Activated naive CD8-positive, alpha-beta T cell treated with anti-CD3 and anti-CD28 coated beads, Interleukin-2, amount 50 U/mL, for 16 hours (primary cell): ENCODE measurements at places on chromosomes 12 and 14.

GRCh38 chr12:103373088-103373523 lies 122.7 kb downstream of the C12orf42 start:
- no peak for DNase-seq

DNA sequence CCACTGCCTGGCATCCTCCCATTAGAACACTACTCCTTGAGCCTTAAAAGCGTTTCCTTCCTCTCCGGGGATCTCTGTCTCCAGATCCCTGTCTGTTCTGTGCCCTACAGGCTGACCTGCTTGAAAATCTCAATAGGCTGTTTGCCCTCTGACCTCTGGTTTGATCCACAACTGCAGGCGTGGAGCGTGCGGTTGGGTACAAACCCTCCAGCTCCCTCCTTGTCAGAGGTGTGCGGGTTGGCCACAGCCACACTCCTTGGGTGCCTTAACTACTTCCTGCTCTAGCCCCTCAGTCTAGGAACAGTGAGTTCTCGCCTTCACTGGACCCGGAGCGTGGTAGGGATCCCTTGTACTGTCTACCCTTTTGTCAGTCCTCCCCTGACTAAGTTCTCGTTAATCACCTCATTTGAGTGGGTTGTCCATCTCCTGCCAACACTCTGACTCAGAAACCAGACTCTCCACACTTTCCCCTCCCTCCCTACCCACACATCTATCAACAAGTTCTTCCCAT lies 33.1 kb downstream of the CMKLR1 start:
- DNase-seq: no peak

DNA sequence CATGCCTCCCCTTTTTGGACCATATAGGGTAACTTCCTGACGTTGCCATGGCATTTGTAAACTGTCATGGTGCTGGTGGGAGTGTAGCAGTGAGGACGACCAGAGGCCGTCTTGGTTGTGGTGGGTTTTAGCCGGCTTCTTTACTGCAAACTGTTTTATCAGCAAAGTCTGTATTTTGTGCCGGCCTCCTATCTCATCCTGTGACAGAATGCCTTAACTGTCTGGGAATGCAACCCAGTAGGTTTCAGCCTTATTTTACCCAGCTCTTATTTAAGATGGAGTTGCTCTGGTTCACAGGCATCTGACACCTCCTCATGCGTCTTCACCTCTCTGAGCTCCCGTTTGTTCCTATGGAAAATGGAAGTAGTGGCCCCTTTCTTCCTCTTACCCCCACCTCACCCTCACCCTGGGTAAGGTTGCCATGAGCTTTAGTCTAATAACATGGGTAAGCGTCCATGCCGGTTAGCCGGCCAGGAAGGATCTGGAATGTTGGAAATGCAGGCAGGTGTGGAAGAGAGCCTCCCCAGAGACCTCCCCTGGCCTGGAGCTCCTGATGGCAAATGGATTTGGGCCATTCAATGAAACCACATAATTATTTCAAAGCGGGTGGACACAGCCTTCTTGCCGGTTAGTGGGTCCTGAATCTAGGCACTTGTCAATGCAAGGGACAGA lies 18.6 kb downstream of the HHIPL1 start:
- DNase-seq: no peak

DNA sequence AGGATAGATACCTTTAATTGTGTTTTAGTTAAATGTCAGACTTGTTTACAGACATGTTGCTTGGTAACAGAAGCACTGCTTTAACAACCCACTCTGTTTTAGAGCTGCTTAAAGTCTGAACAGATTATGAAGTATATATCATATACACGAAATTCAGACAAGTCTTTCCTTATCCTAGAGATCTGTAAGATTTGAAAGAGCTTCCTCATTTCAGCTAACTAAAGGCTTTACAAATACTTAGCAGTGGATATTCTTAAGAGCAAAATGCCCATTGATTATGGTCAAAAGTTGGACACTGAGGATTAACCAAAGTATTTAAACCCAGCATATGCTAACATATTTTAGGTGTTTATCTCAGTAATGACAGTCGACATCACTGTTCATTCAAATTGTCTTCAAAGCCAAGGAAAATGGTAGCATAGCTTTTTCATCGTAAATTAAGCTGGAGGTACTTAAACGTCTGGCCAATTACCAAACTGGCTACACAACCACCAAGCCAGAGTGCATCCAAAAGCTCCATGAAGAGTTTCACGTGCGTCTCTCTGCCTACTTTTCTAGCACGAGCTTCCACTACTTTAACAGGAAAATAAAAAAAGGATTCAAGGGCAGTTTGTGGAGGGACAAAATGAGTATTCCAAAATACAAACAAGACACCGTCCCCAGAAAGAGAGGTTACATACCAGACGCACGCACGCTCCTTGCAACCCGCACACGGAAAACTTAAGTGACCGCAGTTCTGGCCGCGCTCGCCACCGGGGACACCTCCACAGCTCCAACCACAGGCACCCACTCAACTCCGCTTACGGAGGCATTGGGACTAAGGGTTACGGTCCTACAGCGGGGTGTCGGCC lies 565 bp downstream of the CEP83 start:
- DNase-seq: no peak

DNA sequence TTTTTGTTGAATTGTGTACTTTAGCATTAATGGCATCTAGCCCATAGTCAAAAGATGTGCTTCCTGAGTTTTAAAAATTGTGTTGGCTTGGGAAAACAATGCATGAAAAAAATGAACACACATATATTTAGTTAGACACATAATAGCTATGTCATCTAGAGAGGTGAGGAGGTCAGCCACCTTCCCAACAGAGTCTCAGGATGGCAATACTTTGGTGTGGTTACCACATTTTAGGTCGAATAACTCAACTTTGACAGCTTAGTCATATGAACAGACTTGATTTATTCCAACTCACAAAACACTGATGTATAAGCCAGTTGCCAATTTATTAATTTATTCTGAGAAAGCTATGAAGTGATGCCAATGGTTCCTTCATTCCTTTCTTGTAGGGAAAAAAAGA lies 114.0 kb downstream of the ETNK1 start:
- DNase-seq: no peak

DNA sequence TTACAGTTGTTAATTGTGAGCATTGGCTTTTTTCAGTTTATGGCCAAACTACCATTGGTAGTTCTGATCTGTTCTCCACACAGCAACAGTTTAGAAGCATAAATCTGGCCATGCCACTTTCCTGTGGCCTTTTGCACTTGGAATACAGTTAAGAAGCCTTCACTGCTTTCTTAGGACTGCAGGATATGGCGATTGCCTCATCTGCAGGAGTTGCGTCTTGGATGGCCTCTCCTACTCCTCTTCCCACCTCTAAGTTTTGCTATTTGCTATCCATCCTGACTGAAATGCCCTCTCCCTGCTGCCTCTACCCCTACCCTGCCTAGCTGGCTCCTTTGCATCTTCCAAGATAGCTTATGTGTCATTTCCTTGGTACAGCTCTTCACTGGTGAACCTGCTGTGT lies 12.8 kb upstream of the BMAL2 start:
- no peak for DNase-seq

GRCh38 chr14:75224561-75224960 lies 48.1 kb upstream of the TMED10 start:
- no peak for DNase-seq

DNA sequence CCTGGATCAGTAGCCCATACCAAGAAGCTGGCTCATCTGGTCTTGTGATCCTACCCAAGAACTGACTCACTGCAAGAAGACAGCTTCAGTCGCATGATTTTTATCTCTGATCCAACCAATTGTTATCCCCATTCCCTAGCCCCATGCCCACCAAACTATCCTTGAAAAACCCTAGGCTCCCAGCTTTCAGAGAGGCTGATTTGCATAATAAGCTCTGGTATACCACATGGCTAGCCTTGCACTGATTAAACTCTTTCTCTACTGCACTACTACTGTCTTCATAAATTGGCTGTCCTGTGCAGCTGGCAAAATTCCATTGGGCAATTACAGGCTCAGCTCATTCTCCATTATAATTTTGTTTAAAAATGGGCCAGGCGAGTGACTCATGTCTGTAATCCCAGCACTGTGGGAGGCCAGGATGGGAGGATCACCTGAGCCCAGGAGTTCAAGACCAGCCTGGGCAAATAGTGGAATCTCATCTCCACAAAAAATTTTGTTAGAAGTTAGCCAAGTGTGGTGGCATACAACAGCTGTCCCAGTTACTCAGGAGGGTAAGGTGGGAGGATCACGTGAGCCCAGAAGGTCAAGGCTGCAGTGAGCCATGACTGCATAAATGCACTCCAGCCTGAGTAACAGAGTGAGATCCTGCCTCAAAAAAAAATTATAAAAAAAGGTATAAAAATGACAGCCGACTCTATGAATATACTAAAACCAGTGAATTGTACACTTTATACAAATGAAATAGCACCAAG lies 76.7 kb upstream of the EIF5 start:
- DNase-seq: no peak

DNA sequence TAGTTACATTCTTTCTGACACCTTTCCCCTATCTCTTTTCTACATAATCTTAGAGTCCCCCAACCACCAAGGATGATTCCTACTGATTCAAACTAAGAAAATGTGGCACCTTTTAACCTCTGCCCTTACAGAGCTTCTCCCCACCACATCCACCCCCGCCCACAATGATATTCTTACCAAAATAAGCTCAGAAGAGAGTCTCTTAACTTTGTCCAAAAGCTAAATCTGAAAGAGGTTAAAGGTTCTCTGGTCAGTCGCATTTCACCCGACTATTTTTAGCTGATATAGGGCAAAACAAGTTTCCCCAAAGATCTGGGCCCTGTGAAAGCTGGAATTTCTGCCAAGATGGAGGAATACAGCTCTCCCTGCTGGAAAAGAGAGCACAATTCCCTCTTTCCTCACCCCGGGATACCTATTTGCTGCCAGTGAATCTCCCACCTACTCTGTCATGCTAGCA lies 128.6 kb downstream of the ZFP36L1 start:
- no peak for DNase-seq

- no peak for DNase-seq
These were observed 7.4 kb downstream of the ASPG start for GRCh38 chr14:104092931-104093365.

DNA sequence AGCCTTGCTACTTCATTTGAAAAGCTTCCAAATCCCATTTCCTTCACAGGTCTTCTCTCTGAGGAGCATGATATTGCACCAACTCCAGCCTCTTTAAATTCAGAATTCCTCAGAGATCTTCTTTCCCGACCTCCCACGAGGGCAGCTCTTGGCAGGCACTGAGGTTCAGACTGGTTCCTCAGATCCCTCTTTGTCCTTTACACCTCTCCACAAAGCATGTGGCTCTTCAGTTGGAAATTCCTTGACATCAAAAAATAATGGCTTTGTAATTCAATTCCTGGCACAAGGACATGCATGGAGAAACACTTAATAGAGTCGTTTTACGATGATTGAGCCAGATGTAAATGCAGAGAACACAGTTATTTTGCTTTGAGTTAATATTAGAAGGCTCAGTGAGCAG lies 63.2 kb upstream of the TMX1 start:
- no peak for DNase-seq

DNA sequence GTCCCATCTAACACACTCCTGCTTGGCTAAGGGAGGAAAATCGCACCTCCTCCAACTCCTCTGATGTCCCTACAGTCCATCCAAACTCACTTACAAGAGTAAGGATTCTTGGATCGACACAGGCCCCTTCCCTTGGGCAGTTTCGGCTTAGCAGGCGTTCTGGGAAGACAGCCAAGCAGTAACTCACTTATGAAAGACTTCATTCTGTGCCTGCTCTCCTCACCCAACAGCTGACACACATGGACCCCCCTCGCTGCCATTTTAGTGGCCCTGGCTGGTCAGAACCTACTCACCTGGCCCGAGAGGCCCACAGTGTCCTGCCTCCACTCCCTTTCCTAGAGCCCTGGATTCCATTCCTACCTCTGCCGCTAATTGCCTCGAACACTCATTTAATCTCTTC lies 52.3 kb upstream of the BCL2L14 start:
- no peak for DNase-seq

DNA sequence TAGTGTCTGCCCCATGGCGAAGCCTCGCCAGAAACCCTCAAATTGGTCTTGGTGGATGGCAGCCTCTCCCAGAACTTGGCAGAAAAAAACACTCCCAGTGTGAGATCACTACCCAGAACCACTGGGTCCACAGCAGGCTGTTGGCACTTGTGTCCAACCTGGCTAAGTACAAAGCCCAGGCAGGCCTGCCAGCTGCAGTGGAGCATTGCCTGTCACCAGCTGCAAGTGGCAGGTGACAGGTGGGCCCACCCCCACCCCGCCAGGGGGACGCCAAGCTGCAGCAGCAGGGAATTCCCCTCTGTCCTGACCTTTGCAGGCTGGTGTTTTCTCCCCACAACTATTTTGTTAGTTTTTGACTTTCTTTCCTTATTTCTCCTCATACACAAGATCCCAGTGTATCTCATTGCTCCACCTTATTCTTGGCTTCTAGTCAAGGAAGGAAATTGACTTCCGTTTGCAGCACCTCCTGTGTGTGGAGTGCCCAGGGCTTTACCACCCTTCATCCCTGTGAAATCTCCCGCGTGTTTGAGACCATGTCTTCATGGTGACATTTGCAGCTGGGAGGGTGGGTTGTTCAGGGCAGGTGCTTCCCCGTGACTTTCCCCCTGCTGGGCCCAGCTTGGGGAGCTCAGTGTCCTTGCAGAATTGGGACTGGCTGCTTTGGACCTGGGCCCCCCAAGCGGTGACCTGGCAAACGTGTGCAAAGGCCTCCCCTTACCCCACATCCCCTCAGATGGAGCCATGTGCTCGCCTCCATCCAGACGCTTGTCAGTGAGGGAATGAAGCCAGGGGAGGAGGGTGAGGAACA lies 73.8 kb upstream of the RIN3 start:
- no peak for DNase-seq

GRCh38 chr12:123834845-123835244 lies 72.7 kb downstream of the DNAH10 start:
- DNase-seq: no peak

- no peak for DNase-seq
These were observed 85.4 kb downstream of the HECTD1 start for GRCh38 chr14:31122098-31122611.

GRCh38 chr14:70008284-70009262 lies 129.4 kb downstream of the SMOC1 start:
- no peak for DNase-seq

DNA sequence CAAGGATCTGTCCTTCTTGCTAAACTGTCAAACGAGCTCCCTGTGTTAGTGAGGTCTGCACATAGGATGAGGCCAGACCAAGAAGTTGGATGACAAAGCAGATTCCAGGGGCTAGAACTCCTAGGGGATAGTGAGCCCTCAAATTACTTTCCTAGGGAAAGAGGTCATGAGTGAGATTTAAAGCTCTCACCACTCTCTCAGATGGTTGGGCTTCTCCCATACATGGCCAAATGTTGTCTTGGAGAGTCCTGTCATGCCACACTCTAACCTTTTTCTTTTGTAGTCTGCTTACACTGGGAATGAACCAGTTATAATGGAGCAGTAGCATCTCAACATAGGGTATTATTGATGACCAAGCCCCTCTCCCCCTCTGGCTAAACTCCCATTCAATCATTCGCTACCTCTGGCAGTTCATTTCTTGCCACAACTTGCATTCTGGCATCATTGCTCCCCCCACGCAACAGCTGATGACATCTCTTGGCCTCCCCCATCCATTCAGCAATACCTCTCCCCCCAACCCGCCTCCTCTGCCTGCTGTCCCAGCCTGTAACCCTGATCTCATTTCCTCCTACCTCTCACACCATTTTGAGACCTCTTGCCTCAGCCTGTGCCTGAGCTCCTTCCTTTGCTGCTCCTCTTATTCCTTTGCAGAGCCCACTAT lies 64.7 kb upstream of the CISTR start:
- DNase-seq: no peak
